ENCODE measurements at places on chromosomes 11 and 22. TPM values are rescaled to one million over a fixed set of nuclear protein-coding genes. Genes with fewer than 3 reads are reported as not detected.
A peak's percentile ranks its signal among the peaks of the same experiment; 100 is the strongest.

The SCGB1D2 gene
- total RNA-seq, result 0.91 TPM

The OR51B4 gene
- not detected for total RNA-seq

The F2 gene
- 0.16 TPM for total RNA-seq

The PNPLA5 gene
- not detected for total RNA-seq

The FGF3 gene
- total RNA-seq, result not detected

GRCh38 chr11:79342686-79343085, 98.1 kb downstream of the TENM4 start:
- no peak for DNase-seq

GRCh38 chr22:27793576-27793975, 8.0 kb downstream of the MN1 start:
- no peak for DNase-seq

GRCh38 chr11:122138744-122139594, 23.0 kb upstream of the BLID start:
- no peak for DNase-seq

DNA sequence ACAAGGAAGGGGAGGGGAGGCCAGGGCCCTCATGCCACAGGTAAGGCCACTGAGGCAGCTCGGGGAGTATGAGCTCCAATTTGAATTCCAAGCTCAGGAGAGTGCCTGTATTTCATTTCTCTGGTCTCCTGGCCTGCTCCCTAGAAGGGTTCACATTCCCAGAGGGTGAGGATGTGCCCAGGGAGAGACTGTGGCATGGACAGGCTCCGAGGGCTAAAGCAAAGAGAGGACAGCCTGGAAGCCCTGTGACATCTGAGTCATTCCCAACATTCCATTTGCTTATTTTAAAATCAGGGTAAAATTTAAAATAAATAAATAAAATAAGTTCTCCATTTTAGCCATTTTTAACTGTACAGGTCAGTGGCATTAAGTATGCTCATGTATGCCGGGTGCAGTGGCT, 18.6 kb upstream of the FOLR1 start:
- DNase-seq, result no peak

GRCh38 chr22:35023692-35024363, 42.1 kb upstream of the ISX start:
- peak; percentile 67 for DNase-seq

GRCh38 chr22:29704528-29705285, 15.1 kb upstream of the CABP7 start:
- DNase-seq, result peak; percentile 70

DNA sequence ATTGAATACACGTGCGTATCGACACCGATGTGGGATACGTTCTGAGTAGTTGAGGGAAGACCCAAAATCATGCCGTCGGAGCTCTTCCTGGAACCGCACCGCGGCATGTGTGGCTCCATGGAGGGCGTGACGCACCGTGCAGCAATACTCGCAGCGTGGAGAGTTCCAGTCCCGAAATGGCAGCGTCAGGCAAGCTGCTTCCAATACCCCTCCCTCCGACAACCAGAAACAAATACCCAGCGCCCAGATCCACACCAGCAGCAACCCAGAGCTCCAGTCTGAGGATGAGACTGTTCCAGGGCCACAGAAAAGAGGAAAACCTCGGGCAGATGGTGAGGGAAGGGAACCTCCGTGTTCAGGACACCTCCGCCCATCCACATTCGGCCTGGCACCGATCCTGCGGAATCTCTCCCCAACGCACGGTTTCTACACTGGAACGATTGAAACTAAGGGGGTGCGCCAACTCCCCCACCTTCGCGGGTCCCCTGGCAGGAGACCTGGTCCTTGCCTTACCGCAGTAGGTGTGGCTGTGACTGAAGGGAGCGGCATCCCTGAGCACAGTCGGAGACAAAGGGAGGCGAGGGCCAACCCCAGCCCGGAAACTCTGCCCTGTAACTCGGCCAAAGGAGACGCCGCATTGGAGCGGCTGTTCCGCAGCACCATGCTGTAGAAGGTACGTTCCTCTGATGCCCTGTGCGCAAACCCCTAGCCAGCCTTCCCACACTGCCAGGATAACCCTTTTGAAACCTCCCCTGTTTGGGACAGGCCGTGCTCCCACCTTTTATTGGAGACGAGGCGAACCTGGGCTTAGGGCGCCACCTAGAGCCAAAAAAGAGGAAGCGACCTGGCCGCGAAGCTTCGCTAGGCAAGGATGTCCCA, 28.2 kb downstream of the DBX1 start:
- peak; percentile 74 for DNase-seq

- DNase-seq, result peak; percentile 66
These were observed 6.2 kb downstream of the TOLLIP start for GRCh38 chr11:1303126-1303821.

DNA sequence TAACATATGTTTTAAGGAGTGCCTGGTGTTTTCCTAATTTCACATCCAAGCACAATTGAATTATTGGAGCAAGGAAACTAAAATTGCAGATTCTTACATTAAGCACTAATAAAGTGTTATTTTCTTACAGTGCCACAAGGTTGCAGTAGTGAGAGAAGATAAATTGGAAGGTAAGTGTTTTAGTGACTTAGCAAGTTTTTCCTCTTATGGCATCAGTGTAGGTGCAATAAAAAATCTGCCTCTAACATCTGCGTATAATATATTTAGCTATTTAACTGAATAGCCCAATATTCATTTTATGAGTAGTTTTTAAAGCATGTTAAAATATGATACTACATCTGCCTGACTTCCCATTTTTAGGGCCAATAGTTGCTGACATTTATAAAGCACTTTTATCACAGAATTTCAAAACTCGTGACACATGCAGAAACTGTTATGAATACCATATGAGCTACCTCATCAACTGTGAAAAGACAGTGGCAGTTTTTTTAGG, 19.0 kb downstream of the POLD3 start:
- DNase-seq, result no peak

GRCh38 chr22:35553341-35553740, 12.7 kb downstream of the RASD2 start:
- DNase-seq, result no peak

DNA sequence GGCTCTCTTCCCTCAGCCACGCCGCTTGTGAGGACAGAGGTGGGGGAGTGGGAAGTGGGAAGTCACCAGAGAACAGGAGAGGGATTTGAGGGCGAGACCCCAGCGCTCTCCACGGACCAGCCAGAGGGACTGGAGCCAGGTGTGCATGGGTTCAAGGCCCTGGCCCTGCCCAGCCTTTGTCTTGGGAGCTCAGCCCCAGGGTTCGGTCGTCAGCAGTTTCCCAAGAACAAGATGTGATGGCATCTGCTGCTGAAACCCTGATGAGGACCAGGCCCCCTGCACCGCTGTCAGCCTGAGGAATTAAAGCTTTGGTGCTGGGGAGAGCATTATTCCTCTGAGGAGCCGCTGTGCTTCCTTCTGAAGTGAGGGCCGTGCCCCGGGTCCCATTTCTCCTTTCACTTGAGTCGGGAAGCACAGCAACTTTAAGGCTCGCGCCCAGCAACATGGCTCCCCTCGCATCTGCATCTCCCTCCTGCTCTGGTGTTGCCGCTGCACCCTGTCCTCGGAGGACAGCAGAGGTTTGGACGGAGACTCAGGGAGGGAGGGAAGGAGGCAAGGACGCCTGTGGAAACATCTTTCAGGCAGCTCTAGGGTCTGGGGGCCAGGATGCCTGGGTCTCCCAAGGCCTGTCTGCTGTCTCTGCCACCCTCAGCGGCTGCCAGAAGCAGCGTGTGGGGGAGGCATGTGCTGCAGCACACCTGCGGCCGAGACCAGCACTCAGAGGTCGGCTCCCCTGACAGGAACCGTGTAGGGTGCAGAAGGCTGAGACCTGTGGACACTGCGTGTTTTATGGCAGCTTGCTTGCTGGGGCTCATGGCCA, 3.8 kb downstream of the IFITM5 start:
- DNase-seq, result peak; percentile 55

- DNase-seq, result no peak
These were observed 154.2 kb downstream of the MPPED1 start for GRCh38 chr22:43566021-43566420.

DNA sequence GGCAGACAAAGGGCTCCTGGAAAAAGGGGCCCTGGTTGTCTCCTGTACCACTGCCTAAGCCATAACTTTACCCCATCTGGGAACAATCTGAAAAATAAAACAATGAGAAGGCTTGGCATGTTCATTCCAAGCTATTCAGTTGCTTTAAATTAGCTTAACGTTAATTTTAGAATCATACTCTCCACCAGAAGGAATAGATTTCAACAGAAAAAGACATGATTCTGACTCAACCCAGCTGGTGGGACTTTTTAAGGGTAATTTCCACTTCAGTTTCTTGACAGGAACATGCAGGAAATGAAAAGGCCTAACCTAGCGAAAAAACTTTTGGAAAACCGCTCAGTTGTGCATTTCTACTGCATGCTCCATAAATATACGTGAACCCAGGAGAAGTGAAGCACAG, 7.9 kb downstream of the SF3A1 start:
- no peak for DNase-seq

DNA sequence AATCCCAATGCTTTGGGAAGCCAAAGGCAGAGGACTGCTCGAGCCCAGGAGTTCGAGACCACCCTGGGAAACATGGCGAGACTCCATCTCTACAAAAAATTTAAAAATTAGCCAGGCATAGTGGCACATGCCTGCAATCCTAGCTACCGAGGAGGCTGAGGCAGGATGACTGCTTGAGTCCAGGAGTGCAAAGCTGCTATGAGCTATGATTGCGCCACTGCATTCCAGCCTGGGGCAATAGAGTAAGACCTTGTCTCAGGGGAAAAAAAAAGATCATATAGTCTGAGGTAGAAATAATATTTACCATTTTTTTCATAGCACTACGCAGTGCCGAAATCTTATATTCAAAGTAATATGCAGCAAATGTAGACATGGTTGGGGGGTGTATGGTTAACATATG, 47.8 kb downstream of the MRTFA start:
- no peak for DNase-seq

DNA sequence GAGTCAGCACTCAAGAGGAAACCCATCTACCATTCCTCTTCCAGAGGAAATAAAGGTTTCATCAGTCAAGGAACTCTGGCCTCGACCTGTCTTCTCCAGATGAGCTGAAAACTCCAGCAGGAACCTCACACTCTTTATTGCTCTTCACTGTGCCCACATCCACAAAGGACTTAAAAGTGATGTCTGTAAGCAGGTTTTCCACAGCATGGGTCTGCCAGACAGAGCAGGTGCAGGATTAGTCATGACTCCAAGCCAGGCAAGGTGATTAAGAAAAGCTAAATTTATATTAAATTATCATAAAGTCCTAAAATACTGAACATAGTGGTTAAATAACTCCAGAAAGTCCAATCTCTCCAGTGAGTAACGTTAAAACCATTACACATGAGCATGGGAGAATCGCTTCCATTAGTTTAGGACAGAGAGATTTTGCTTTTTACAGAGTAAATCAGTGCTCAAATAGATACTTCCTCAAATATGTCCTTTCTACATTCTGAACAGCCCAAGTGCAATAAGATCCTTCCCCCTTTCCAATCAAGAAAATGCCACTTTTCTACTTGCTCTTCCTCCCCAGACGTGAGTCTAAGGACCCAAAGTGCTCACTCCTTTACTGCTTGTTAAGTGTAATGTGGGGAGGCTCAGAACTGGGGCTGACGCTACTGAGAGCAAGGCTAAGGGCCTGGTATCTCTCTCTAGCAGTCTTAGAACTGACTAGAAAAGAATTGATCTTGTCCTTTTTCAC, 10.7 kb upstream of the CKAP5 start:
- no peak for DNase-seq

DNA sequence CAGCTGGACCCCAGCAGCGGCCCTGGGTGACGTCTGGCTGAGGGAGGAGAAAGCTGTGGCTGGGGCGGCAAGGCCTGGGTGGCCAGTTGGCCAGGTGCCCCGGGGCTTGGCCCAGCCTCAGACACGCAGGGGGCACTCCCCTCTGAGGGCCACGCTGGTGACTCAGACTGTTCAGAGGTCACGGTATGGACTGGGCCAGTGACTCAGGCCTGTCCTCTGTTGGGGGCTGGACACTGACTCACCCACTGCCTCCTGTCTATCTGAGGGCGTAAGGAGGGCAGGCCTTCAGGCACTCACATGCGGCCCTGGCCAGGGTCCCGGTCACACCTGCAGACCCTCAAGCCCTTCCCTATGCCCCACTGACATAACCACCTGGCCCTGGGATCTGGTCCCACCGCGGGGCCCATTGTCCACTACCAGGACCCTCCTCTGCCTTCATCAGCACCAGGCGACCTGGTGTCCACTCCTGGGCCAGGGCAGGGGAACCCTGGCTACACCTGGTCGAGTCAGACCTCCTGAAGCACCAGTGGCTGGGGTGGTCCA, 3.7 kb upstream of the MUC5AC start:
- peak; percentile 51 for DNase-seq

DNA sequence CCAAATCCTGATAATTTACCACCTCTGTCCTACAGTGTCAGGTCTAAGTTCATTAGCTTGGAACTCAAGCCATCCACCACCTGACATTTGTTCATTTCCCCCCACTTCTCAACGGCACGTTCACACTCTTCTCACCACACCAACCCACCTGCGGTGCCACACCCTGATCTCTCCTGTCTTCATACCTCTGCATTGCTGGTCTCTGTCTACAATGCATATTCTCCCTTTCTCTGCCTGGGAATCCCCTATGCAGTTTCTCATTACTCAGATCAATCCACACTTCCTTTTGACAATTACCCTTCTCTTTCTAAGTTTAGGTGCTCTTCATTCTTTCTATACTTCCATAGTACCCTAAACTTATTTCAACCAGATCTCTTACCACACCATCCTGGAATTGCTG, 20.4 kb upstream of the EMSY start:
- no peak for DNase-seq

GRCh38 chr22:32682990-32683389, 118.5 kb upstream of the TIMP3 start:
- DNase-seq, result no peak

GRCh38 chr11:111448831-111449557, 63.2 kb downstream of the BTG4 start:
- DNase-seq, result no peak

DNA sequence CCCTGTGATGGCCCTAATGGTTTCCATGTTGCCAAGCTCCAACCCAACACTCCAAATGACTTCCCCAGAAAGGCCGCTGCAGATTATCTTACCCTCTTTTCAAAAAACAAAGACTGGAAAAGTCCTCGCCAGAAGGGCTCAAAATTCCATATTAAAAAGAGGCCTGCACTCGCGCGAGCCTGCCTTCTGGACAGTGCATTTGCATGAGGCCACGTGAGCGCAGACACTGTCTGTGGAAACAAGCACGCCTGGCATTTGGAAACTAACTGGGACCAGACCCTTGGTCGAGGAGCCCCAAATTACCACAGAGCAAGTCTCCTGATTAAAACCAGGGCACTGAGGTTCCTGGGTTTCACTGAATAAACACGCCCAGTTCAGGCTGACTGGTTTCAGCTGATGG, 42.9 kb downstream of the ABTB2 start:
- DNase-seq, result no peak

DNA sequence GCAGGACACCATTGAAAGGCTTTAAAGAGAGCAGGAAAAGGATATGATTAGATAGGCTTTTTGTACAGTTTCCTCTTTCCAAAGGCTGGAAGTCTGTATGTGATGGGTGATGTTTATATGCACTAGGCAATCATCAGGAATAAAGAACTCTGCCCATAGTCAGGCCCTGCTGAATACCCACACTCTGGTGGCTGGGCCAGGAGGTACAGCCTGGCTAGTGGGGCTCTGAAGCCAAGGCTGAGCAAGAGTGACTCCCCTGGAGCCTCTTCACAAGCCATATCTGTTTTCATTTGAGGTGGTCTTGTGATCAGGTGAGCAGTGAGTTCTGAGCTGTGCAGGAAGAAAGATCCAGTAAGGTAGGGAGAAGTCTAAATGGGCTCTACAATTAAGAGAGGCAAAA, 539.9 kb upstream of the CCDC90B start:
- no peak for DNase-seq

GRCh38 chr11:78562398-78562797, 12.3 kb downstream of the NARS2 start:
- no peak for DNase-seq

Data from pancreas (tissue), 10 donors.